ENCODE measurements at places on chromosomes 4 and X. TPM values are rescaled to one million over a fixed set of nuclear protein-coding genes. Genes with fewer than 3 reads are reported as not detected.

MAGEA1 gene
- not detected for total RNA-seq

SULT1B1 gene
- 323 TPM for total RNA-seq

BCORL1 gene
- total RNA-seq: 8.3 TPM

INTS12 gene
- 14.1 TPM for total RNA-seq

SYTL5 gene
- 7.1 TPM for total RNA-seq

SMIM9 gene
- total RNA-seq: not detected

CSN1S1 gene
- total RNA-seq: not detected

RNF212 gene
- total RNA-seq: 2.3 TPM

SPIN4 gene
- total RNA-seq: 8.1 TPM

GRCh38 chrX:105273326-105273725, 52.8 kb upstream of the TEX13A start:
- no peaks in the 10 kb centered on the region for H3K36me3 ChIP-seq
- H3K4me1 ChIP-seq: no peaks in the 10 kb centered on the region
- no peaks in the 10 kb centered on the region for H3K27me3 ChIP-seq
- H3K27ac ChIP-seq: no peak overlapping the region

GRCh38 chr4:118816538-118817177, 19.3 kb downstream of the SEC24D start:
- H3K4me1 ChIP-seq: no peaks in the 10 kb centered on the region
- no peak for DNase-seq
- no peak overlapping the region for H3K27ac ChIP-seq
- H3K27me3 ChIP-seq: no peaks in the 10 kb centered on the region
- no peak overlapping the region for H3K4me3 ChIP-seq

DNA sequence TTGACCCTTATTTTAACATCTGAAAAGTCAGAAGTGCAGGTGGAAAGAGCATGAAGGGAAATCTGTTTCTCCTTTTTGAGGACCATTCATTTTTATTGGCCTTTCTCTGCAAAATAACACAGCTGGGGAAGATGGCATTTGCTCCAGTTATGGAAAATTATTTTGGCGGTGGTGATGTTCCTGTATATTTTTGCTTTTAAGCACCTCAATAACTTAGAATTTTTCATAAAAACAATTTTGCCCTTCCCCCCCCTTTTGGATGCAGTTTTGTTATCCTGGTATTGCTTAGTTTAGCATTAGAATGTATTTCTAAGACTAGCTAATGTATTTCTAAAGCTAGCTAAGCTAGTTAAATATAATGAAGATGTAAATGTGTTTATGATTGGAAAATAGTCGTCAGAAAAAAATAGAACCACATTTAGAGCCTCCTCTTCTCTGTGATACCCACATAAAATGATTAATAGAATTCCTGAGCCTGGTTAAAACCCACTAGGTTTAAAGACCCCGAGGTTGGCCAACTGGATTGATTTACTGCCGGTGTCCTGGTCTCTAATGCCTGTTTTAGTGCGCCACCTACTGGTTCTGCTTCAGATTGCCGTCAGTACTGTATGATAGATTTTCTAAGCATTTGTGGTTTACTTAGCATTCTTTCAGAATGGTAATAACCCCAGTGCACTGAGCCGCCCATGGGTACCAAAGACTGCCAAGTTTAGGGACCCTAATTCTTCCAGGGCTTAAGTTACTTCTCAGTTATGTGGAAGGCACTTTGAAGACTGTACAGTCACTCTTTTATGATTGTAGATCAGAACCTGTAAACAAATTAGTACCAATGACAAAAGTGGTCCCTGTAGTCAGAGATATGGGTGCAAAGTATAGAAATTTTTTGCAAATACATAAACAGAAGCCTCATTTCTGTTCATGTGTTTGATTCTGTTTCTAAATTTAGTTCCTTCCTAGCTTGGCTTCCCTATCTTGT, 11.4 kb downstream of the KLF3 start:
- peak overlapping the region; percentile 98 for H3K27ac ChIP-seq
- H3K36me3 ChIP-seq: no peaks in the 10 kb centered on the region
- no peak overlapping the region for H3K4me3 ChIP-seq
- H3K27me3 ChIP-seq: no peaks in the 10 kb centered on the region
- peak; percentile 93 for DNase-seq

DNA sequence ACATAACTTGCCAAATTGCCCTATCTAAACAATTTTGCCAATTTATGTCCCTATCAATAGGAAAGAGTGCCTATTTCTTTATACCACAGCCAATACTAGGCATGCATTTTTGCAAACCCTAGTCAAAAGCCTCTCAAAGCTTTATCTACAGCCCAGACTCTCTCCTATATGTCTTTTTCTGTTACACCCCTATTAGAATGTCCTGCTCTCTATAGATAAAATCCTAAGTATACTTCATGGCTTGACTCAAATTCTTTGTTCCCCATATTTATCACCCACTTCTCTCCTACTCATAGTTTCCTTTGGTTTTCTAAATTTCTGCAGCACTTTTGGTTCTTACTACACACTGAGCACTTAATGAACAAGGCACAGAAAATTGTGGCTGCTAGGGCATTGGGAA, 38.0 kb downstream of the NUP62CL start:
- no peak overlapping the region for H3K4me3 ChIP-seq
- H3K27ac ChIP-seq: no peak overlapping the region
- H3K4me1 ChIP-seq: no peaks in the 10 kb centered on the region
- no peaks in the 10 kb centered on the region for H3K36me3 ChIP-seq
- H3K27me3 ChIP-seq: no peaks in the 10 kb centered on the region

DNA sequence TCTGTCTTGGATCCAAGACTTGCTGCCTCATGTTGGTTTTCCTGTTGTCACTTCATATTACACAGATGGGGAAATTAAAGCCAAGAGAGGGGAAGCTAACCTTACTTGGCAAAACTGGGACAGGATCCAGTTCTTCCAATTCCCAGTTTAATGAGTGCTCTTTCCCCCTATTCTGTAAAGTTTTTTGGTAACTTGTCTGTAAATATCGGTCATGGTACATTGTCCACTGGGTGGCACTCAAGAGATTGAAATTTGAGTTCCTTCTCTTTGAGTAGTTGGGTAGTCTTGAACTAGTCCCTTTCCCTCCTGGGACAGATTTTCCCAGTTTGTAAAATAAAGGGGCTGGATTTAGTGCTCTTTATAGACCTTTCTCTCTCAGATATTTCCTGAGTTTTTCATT, 12.4 kb upstream of the EOLA2 start:
- no peak overlapping the region for H3K27ac ChIP-seq
- peak; percentile 31 for DNase-seq
- no peak overlapping the region for H3K4me3 ChIP-seq
- no peaks in the 10 kb centered on the region for H3K4me1 ChIP-seq
- H3K27me3 ChIP-seq: no peaks in the 10 kb centered on the region

DNA sequence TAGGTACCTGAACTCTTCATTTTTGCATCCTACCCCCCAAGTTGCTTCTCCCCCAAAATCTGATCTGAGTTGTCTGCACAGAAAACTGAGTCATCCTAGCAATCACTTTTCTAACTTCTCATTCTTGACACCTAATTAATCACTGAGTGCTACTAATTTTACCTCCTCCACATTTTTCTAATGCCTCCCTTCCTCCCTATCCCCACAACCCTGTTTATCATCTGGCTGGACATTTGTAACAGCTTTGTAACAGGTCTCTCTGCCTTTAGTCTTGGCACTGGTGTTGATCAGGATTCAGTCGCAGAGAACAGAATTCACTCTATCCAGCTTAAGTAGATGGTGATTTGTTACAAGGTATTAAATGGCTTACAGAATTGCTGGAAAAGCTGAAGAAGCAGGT, 303.9 kb upstream of the GATB start:
- H3K4me3 ChIP-seq: no peak overlapping the region
- H3K27ac ChIP-seq: no peak overlapping the region
- no peaks in the 10 kb centered on the region for H3K27me3 ChIP-seq
- no peak for DNase-seq

DNA sequence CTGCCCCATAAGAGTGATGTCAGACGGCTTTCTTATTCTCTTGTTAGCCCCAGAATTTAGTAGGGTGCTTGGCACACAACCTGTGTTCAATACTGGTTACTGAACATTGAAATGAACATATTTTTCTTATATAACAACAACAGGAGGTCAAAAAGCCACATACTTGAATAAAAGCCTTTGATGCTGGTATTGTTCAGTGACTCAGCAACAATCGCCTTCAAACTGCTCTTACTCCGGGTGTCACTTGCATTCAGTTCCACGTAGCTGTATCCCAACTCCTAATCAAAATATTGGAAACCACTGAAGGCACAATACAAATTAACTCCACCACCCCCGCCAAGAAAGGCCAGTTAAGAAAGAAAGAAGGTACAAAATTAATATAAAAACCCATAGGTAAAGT, 61.5 kb downstream of the RFC1 start:
- peaks cover 3% of the 10 kb centered on the region for H3K36me3 ChIP-seq
- H3K4me1 ChIP-seq: no peaks in the 10 kb centered on the region
- H3K27ac ChIP-seq: no peak overlapping the region
- no peak overlapping the region for H3K4me3 ChIP-seq
- no peaks in the 10 kb centered on the region for H3K27me3 ChIP-seq

DNA sequence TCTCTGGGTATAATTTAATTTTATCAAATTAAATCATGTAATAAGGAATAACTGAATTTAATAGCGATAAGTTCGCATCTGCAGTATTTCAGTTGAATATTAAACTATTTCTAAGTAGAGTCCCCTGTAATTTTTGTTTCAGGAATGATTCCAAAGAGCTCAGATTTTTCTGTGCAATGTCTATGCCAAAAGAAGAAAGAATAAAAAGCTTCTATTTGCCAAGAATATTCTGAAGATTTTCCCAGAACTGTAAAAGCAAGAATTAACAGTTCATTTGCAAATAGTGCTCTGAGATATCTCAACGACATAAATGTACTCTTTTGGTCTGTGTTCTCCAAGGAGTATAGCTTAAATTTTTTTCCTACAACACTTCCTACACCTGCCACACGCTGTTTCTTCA, 1242.8 kb upstream of the DIAPH2 start:
- H3K27ac ChIP-seq: no peak overlapping the region
- H3K36me3 ChIP-seq: no peaks in the 10 kb centered on the region

DNA sequence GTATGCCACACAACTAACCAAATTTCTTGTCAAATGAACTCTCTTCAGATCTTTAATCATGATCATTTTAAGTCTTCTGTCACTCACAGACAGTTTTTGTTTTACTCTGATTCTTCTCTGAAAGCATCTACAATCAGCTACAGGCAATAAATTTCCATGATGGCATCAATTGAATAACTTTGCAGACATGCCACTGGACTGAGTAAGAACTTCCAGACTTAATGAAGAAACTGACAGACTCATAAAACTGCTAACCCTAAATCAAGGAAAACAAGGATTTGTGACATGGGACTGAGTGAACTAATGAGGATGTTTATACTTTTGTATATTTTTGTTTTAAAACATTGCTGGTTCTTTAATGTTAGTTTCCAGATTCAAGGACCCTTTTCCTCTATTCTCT, 5.5 kb upstream of the PPP1R2C start:
- H3K4me3 ChIP-seq: no peak overlapping the region
- no peak for DNase-seq
- no peaks in the 10 kb centered on the region for H3K27me3 ChIP-seq
- H3K4me1 ChIP-seq: no peaks in the 10 kb centered on the region
- no peaks in the 10 kb centered on the region for H3K36me3 ChIP-seq
- no peak overlapping the region for H3K27ac ChIP-seq

DNA sequence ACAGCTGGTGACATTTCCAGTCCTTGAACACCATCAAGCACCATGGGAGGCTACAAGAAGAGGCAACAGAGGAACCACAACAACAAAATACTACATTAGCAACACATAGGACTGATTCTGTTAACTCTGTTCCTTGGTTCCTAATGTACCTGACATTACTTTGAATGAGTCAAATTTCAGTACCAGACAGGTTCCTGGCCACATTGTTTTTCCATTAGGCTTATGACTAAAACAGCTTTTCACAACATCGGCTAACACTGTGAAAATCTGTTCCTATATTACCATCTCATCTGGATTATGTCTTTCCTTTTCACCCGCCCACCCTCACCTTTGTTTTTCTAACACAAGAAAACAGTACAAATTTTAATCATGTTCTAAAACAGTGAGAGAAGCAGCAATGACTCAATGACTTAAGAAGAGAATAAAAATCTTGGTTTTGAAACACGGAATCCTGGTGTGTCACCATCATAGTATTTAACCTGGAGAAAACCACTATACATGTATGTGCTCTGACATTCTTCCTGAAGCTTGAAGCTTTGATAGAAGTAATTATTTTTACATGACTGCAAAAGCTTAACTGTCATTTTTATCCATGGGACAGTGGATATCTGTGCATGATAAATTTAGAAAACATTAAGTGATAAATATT, 143.9 kb downstream of the SCFD2 start:
- H3K4me1 ChIP-seq: no peaks in the 10 kb centered on the region
- H3K4me3 ChIP-seq: no peak overlapping the region
- no peaks in the 10 kb centered on the region for H3K36me3 ChIP-seq
- H3K27ac ChIP-seq: no peak overlapping the region

DNA sequence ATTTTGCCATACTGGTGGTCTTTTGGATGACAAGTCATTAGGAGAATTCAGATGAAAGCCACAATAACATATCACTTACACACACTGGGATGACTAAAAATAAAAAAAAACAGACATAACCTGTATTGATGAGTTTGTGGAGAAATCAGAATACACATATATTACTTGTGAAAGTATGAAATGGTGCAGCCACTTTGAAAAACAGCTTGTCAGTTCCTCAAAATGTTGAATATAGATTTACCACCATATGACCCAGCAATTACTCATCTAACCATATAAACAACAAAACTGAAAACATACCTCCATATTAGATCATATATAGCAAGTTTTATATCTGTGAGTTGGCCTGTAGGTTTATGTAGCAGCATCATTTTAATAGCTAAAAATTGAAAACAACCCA, 608.7 kb downstream of the TLL1 start:
- no peaks in the 10 kb centered on the region for H3K4me1 ChIP-seq
- no peak for DNase-seq
- H3K36me3 ChIP-seq: no peaks in the 10 kb centered on the region
- no peak overlapping the region for H3K27ac ChIP-seq

GRCh38 chrX:131894995-131895394, 128.1 kb upstream of the STK26 start:
- H3K4me1 ChIP-seq: no peaks in the 10 kb centered on the region
- peaks cover 5% of the 10 kb centered on the region for H3K27me3 ChIP-seq
- no peak overlapping the region for H3K27ac ChIP-seq
- no peaks in the 10 kb centered on the region for H3K36me3 ChIP-seq
- no peak for DNase-seq

GRCh38 chr4:1203026-1203616, 30.7 kb upstream of the SPON2 start:
- H3K27ac ChIP-seq: peak overlapping the region; percentile 80
- H3K36me3 ChIP-seq: no peaks in the 10 kb centered on the region
- H3K4me1 ChIP-seq: peaks cover 25% of the 10 kb centered on the region

- no peaks in the 10 kb centered on the region for H3K4me1 ChIP-seq
- H3K4me3 ChIP-seq: no peak overlapping the region
- no peaks in the 10 kb centered on the region for H3K36me3 ChIP-seq
- DNase-seq: no peak
These were observed 206.3 kb downstream of the CBR4 start for GRCh38 chr4:168803732-168804131.

DNA sequence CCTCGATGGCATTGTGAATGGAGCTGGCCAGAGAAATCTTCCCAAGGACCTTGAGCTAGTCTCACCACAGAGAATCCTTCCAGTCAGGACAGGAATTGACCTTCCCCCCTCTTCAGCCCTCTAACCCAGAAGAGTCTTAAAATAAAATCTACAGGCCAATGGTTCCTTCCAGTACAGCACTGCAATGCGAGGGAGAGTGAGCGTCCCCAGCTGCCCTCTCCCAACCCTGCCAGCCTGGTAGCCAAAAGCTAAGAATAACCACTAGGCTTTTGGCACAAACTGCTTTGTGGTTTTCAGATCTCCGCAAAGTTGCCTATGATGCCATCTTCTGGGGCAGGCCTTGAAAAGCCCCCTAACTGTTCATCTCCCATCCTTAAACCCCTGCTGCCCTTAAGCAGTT, 175.1 kb downstream of the AR start:
- no peak overlapping the region for H3K27ac ChIP-seq
- H3K4me3 ChIP-seq: no peak overlapping the region
- H3K36me3 ChIP-seq: no peaks in the 10 kb centered on the region
- no peak for DNase-seq
- H3K27me3 ChIP-seq: no peaks in the 10 kb centered on the region
- H3K4me1 ChIP-seq: no peaks in the 10 kb centered on the region
